Temporal lobe (tissue), 4 donors: ENCODE measurements at places on chromosomes 2 and 18. TPM values are rescaled to one million over a fixed set of nuclear protein-coding genes. Genes with fewer than 3 reads are reported as not detected.

NYAP2 gene
- 12.5 TPM for total RNA-seq

MROH2A gene
- not detected for total RNA-seq

IHH gene
- 0.25 TPM for total RNA-seq

NT5C1B gene
- not detected for total RNA-seq

HOXD9 gene
- total RNA-seq: not detected

ALLC gene
- not detected for total RNA-seq

TDRD15 gene
- total RNA-seq: not detected

ANKRD62 gene
- total RNA-seq: not detected

B3GNT7 gene
- total RNA-seq: 0.98 TPM

GBX2 gene
- not detected for total RNA-seq

THAP4 gene
- 12.0 TPM for total RNA-seq

EN1 gene
- total RNA-seq: not detected

OXER1 gene
- 0.25 TPM for total RNA-seq

POTEF gene
- not detected for total RNA-seq

EML6 gene
- total RNA-seq: 3.4 TPM

OTOS gene
- total RNA-seq: not detected

AQP12A gene
- total RNA-seq: not detected

PROM2 gene
- 0.98 TPM for total RNA-seq

CEP68 gene
- 48.2 TPM for total RNA-seq

GCG gene
- total RNA-seq: 0.49 TPM

HS1BP3 gene
- total RNA-seq: 6.9 TPM

COX5B gene
- 134 TPM for total RNA-seq

RASGRP3 gene
- total RNA-seq: 5.4 TPM

EIF4E2 gene
- total RNA-seq: 30.5 TPM

ANO7 gene
- 0.25 TPM for total RNA-seq

IL36B gene
- not detected for total RNA-seq

NGEF gene
- total RNA-seq: 33.4 TPM

CYS1 gene
- 0.49 TPM for total RNA-seq

TET3 gene
- 21.4 TPM for total RNA-seq

AMER3 gene
- total RNA-seq: 26.8 TPM

C2orf72 gene
- total RNA-seq: 31.0 TPM

NEUROD1 gene
- total RNA-seq: 7.1 TPM

RGPD4 gene
- 0.25 TPM for total RNA-seq

ZNF385B gene
- 2.5 TPM for total RNA-seq

ERLEC1 gene
- 66.9 TPM for total RNA-seq

IFIH1 gene
- total RNA-seq: 1.7 TPM

SRD5A2 gene
- under 0.01 TPM for total RNA-seq

GKN1 gene
- total RNA-seq: 2.0 TPM

ATOH8 gene
- total RNA-seq: 1.7 TPM

IL18R1 gene
- total RNA-seq: not detected

PSMA8 gene
- not detected for total RNA-seq

SLC16A14 gene
- total RNA-seq: 41.6 TPM

C1QL2 gene
- total RNA-seq: 4.4 TPM

DCC gene
- total RNA-seq: 17.9 TPM

ARPC2 gene
- 95.6 TPM for total RNA-seq

MTCL1 gene
- total RNA-seq: 14.5 TPM

SLC25A12 gene
- total RNA-seq: 51.6 TPM

SALL3 gene
- 9.6 TPM for total RNA-seq

WDPCP gene
- 27.5 TPM for total RNA-seq
